ENCODE measurements at places on chromosomes 7 and 10.

DNA sequence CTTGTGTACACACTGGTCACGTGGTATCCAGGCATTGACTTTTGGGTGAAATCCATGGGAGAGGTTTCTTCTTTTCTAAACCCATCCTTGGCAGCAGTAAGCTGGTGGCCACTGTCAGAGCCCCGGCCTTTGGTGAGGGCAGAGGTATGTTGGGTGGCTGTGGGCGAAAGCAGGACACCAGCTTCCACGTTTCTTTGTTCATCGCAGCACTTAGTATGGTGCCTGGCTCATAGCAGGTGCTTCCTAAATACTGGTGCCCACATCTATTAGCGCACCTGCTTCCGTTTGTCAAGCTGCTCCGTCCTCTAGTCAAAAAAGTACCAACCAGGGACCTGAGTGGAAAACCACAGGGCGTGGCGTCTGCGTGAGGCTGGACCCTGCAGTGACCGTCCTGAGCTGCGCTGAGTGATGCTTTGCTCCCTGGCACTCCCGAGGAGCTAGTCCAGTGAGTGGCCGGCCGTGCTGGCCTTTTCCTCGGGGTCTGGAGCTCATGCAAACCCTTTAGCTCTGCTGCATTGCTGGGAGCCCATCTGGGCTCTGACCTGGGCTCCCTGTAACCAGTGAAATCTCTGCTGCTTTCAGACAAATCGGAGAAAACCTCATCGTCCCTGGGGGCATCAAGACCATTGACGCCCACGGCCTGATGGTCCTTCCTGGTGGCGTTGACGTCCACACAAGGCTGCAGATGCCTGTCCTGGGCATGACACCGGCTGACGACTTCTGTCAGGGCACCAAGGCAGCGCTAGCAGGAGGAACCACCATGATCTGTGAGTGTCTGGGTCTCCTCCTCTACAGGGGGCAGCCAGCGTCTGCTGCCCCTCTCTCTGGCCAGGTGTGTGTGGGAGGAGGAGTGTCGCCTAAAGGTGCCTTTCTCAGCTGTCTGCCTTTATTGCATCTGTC is 5.6 kb downstream of the DPYSL4 start:
- no peak for DNase-seq

- DNase-seq = no peak
Measured at GRCh38 chr10:119253433-119254174, 46.2 kb downstream of the GRK5 start.

DNA sequence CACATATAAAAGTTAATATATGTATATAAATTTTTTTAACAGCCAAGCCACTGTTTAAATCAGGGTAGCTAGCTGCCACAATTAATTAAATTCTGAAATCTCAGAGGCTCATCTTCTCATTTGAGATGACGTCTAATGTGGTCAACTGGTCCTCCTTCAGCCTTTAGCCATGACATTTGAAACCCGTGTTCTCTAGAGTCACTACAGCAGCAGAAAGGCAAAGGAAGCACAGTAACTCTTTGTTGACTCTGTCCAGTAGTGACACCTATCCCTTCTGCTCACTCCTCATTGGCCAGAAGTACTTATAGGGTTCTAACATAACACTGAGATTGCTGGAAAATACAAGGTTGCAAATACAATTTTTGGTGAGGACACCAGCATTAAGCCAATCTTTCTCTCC is 555.5 kb downstream of the ETV1 start:
- no peak for DNase-seq

DNA sequence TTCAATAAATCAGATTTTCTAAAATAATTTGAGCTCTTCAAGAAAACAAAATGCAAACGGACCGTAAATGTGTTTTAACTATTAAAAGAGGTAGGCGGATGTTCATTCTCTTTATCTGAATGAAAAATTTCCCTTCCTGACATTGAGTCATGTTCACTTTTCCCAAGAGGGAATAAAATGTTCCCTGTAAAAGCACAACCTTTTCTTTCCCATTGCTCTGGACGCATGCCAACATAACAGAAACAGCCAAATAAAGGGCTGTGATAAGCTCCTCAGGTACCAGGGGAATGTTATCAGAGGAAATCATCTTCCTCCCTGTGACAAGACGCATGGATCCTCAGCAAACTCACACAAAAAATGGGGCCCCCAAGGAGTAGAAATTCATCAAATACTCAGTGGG is 251.8 kb downstream of the MTERF1 start:
- no peak for DNase-seq

- no peak for DNase-seq
Measured at GRCh38 chr7:117875566-117875965, 2.3 kb upstream of the CTTNBP2 start.

DNA sequence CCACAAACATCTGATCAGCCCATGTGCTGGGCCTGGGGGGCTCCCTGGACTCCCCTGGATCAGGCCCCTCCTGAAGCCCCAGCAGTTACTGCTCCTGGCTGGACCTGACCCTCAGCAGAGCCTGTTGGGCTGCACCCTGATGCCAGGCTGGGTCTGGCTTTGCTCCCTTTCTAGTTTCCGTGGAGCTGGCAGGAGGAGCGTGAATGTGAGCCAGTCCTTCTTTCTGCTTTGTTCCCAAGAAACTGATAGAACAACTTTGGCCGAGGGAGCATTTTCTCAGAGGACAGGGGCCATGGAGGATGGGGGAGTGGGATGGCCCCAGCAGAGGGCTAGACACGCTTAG is 128.2 kb downstream of the NEURL1 start:
- no peak for DNase-seq
